ENCODE measurements at places on chromosomes 16 and 17.
A peak's percentile ranks its signal among the peaks of the same experiment; 100 is the strongest.

GRCh38 chr16:67311607-67312488, 14.7 kb downstream of the KCTD19 start:
- peak; percentile 76 for DNase-seq

- DNase-seq: no peak
Observed at GRCh38 chr16:53982631-53983042, 278.7 kb downstream of the FTO start.

DNA sequence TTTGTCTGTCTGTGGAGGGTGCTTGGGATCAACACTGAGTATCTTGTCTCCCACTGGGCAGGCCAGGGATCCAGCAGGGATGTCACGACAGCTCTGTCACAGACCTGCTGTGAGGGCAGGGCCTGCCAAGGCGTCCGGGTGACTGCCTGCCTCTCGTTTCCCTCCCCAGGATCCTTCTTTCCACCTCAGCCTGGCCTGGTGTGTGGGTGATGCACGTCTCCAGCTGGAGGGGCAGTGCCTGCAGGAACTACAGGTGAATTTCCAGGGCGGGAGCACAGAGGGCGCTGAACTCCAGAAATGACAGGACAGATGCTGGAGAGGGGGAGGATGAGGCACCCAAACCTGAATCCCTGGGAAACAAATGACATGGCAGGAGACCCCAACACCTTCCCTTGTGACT, 6.8 kb upstream of the MMP15 start:
- no peak for DNase-seq

DNA sequence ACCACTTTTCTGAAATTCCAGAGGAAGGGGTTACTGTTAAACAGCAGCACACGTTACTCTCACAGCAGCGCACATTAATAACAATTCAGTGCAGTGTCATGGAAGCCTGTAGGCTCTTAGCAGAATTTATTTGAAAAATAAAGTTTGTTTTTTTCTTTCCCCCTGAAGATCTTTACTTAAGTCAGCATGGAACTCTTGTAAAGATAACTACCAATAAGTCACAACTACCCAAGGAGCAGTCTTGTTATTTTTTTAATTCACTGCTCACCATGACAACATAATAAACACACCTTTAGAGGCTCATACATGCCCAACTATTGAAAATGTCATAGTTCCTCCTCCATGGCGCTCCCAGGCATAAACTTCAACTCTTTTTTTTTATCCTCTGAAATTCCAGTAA, 31.8 kb upstream of the PSMD7 start:
- no peak for DNase-seq

DNA sequence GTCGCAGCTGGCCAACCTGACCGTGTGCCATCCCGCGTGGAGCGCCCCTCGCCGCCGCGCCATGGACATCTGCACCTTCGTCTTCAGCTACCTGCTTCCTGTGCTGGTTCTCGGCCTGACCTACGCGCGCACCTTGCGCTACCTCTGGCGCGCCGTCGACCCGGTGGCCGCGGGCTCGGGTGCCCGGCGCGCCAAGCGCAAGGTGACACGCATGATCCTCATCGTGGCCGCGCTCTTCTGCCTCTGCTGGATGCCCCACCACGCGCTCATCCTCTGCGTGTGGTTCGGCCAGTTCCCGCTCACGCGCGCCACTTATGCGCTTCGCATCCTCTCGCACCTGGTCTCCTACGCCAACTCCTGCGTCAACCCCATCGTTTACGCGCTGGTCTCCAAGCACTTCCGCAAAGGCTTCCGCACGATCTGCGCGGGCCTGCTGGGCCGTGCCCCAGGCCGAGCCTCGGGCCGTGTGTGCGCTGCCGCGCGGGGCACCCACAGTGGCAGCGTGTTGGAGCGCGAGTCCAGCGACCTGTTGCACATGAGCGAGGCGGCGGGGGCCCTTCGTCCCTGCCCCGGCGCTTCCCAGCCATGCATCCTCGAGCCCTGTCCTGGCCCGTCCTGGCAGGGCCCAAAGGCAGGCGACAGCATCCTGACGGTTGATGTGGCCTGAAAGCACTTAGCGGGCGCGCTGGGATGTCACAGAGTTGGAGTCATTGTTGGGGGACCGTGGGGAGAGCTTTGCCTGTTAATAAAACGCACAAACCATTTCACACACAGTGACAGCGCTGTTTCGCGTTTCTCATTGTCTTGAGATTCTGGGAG, 2.0 kb upstream of the ZACN start:
- no peak for DNase-seq

DNA sequence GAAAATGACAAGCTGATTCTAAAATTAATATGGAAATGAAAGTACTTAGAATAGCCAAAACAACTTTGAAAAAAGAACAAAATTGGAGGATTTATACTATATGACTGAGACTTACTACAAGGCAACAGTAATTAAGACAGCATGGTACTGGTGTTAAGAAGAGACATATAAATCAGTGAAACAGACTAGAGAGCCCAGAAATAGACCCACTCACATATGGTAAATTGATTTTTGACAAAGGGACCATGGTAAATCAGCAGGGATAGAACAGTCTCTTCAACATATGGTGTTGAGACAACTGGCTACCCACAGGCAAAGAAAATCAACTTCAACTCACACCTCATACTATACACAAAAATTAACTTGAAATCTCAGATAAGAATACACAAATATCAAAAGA, 12.9 kb downstream of the CMC2 start:
- no peak for DNase-seq

GRCh38 chr16:86975445-86975844, 341.7 kb downstream of the C16orf95 start:
- no peak for DNase-seq

GRCh38 chr16:5451641-5452040, 354.0 kb upstream of the EEF2KMT start:
- no peak for DNase-seq

GRCh38 chr16:85757341-85757822, 6.5 kb upstream of the C16orf74 start:
- DNase-seq: no peak

- DNase-seq: no peak
Observed at GRCh38 chr17:82457073-82457928, 1.2 kb upstream of the NARF start.

DNA sequence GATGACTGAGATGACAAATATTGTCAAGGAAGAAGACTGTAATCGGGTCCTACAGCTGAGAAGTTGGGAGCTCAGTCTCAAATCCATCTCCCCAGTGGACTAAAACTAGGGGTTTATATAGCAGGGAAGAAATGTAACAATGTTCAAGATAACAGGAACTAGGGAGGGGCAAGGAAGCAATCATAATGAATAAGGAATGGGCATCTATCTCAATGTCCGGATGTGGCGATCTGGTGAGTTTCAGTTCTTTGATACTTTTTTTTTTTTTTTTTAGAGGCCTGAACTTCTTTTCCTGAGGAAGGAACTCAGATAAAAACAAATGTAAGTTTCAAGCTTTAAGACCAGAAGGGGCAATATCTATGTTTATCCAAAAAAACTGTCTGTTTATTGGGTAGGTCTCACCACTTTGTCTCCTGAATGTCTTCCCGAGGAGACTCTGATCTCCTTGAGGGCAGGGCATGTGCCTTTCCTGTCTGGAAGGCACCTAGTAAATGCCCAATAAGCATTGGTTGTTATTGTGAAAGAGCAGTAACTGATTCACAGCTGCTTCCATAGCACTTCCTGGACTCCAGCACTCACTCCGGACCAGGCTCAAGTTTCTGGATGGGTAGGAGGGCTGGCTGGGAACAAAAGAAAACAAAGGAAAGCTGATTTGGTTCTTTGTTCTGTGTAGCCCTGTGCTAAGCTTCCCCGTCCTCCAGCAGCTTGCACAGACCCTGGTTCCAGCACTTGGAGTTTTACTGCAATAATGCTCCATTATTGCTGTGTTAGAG, 51.9 kb downstream of the MEOX1 start:
- no peak for DNase-seq

DNA sequence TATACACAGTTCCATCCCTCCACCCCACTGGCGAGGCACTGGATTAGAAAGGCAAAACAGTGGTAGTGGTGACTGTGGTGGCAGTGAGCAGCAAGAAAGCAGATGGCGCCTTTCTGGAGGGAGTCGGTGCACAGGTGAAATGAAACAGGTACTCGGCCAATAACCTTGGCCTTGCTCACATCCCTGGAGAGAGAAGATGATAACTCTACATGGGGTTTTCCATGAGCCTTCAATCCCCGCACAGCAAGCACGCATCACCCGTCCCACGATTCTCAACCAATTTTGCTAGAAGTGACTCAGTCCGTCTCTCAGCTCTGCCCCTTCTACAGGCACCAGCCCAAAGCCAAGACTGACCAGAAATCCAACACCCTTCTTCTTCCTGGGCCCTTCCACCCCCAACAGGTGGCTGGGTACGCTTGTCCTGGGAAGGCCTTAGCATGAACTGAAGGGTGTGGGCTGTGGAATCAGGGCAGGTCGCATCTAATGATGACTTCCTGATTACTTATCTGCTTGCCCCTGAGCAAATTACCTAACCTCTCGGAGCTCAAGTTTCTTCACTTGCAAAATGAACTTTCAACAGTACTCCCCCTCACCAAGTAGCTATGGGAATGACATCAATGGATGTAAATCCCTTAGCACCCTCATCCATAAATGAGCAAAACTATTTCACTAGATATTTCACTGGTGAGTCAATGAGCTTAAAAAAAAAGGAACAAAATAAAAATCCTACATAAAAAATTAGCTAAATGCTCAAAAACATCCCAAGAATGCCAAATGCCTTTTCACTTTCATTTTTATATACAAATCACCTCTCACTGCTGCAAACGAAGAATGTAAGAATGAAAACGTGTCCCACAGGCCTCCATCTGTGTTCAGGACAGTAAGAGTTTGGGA, 18.0 kb downstream of the XPO6 start:
- DNase-seq: peak; percentile 22

GRCh38 chr17:7955414-7956227, 23.6 kb downstream of the CNTROB start:
- no peak for DNase-seq

GRCh38 chr17:50605429-50605828, 29.3 kb upstream of the ABCC3 start:
- DNase-seq: no peak

- DNase-seq: no peak
Observed at GRCh38 chr16:51916231-51916630, 630.7 kb downstream of the TOX3 start.

- no peak for DNase-seq
Observed at GRCh38 chr16:85928401-85928820, 29.4 kb downstream of the IRF8 start.

DNA sequence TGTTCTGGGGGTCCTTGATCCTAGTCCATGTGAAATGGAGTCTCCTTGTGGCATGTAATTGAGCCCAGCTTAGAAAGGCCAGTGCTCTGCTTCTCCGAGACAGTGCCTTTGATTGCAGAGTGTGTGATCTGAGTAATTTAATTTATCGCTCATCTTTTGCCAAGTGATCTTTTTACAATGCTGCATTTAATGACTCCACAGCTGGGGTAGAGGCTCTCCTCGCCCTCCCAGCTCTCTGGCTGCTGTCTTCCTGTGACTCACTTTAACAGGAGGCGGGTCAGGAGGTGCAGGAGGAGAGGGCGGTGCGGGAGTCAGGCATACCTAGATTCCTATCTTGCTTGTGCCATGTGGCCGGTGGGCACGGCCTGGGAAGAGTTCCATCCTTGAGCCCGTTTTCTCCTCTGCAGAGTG, 113.4 kb upstream of the FOXF1 start:
- no peak for DNase-seq

DNA sequence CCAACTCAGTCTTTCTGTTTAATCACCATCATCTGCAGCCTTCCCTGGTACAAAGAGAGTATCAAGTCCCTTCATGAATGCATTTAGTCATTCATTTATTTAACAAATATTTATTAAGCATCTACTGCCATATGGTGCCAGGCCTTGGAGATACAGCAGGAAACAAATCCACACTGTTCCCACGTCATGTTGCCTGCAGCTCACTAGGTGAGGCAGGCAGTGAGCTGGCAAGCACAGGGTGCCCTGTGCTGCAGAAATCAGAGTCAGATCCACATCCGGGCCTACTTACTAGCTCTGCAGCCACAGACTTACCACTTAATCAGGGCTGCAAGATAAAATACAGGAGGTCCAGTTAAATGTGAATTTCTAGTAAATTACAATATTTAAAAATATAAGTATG, 38.5 kb upstream of the CES5A start:
- DNase-seq: no peak

GRCh38 chr17:62670202-62670821, 42.8 kb downstream of the MRC2 start:
- DNase-seq: no peak

DNA sequence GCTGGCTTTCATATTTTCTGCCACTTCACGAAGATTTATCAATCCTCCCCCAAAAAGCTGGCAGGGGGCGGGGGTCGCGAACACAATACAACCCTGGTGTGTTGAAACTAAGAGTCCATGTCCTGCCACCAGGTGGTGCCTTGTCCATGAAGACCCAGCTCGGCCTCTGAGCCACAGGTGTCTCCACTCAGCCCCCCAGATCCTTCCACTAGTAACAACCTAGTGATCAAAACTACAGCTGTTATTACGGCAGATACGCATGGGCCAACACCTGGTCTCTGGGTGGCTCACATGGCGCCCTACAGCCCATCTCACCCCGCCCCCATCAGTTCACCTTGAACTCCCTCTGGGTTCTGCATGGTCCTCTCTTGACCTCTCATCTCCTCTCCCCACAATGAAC, 27.7 kb downstream of the USP7 start:
- no peak for DNase-seq

DNA sequence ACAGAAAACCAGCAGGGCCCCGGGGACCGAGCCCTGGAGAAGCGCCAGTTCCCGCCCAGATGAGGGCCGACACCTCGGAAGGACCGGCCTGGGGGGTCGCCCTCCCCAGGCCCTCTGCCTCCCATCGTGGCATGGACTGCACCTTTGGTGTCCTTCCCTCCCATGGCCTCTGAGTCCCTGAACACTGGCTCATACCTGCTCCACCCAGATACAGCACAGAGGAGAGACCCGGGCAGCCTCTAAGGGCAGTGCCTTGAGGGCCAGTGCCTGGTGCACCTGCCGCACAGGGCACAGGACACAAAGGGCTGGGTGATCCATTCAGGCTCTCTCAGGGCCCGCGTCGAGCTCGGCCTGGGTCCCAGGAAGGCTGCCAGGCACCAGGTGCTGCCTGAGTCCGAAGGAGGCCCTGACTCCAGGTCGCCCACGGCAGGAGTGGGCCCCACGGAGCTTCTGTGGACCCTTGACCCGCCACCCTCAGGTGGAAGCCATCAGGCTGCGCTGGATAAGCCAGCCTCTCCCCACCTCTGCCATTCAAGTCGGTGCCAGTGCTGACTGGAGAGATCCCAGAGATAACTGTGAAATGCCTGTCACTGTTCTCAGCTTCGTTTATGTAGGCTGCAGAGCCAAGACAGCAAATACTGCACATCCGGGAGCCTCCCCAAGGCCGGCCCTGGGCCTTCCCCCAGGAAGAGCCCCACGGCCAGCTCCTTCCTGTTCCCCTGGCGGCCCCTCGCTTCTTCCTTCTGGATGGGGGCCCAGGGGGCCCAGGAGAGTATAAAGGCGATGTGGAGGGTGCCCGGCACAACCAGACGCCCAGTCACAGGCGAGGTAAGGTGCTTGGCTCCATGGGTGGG, at the start of gene ZG16B:
Gene ZG16B (plus strand): TSS at position 803 of the 854 bp plus-strand sequence. CDS start 139 bp downstream, outside the sequence.
- no peak for DNase-seq

- no peak for DNase-seq
Observed at GRCh38 chr17:58492238-58493121, 4.3 kb upstream of the HSF5 start.

- DNase-seq: no peak
Observed at GRCh38 chr17:72373910-72374741, 253.3 kb downstream of the SOX9 start.
